Kidney tubule cell (primary cell): ENCODE measurements at places on chromosomes 6 and 20.

DNA sequence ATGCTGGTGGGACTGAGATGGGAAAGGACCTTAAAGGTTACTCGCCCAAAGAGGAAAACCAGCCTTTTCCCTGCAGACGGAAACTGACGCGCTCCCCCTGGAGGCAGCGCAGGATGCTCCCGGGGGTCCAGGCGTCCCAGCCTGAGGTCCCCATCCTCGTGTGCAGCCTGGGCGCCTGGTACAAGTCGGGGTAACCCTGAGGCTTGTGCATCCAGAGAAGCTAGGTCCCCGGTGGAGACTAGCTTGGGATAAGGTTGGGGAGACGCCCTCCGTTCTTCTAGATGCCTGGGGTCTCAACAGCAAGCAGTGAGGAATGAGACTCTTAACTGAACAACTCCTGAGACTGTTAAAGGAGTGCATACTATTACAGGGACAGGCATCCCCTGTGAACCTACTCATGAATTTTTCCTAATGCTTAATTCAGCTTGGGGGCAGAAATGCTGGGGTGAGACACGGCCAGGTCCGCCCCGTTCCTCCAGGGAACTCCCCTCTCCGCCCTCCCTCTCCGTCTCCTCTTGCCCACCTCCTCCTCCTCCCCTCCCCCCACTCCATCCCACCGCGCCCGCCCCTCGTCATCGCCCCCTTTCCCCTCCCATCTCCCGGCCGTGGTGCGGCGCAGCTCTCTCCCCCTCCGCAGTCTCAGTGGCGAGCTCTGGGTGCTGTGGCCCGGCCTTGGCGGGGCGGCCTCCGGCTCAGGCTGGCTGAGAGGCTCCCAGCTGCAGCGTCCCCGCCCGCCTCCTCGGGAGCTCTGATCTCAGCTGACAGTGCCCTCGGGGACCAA is at the start of gene PRSS35:
Gene PRSS35 (plus strand): TSS at position 634 of the 781 bp plus-strand sequence. CDS start 10,908 bp downstream, outside the sequence.
- DNase-seq: peak; percentile 46

DNA sequence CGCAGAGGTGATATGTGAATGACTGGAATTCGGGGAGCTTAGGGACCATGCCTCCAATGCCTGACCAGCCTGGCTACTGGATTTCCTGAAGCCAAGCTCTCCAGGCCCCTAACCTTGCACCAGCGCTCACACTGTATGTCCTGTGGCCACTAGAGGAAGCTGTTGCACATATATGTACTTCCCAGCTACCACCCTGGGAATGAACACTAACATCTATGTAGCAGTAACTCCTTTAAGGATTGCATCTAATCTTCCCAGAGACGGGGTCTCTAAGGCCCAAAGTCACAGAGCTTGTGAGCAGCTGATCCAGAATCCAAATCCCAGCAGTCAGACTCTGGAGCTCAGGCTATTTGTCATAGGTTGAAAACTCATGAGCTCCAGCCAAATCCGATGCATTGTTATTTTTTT is 20.4 kb upstream of the BPIFB1 start:
- peak; percentile 68 for DNase-seq

GRCh38 chr6:5761370-5761769 is 245.4 kb downstream of the NRN1 start:
- DNase-seq: no peak

DNA sequence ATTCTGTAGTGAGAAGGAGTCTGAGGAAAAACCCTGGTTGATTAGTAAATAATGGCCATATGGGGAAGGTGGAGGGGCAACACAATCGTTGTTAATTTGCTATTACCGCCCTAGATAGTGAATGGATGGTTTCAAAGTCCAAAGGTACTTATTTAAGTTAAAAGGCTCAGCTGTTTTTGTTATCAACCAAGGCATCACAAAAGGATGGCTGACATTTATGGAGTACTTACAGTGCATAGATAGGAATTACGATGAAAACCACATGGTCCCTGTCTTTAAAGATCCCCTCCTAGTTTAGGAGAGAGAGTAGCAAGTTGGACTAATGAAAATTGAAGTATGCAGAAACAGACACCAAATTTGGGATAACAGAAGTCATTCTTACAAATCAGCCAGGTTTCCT is 319.6 kb downstream of the CDKAL1 start:
- no peak for DNase-seq

DNA sequence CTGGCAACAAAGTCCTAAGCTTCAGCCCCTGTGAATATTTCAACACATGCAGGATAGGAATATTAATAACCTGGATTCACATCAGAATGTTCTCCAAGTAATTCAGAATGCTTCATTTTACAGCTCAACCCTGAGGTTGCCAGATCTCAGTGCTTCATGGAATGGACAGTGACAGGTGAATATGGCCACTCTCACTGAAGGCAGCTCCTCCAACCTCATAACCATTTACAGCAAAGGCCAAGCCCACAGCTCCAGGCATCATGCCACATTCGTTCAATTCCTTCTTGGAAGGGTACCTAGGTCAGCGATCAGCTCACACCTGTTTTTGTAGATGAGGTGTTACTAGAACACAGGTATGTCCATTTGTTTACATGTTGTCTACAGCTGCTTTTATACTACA is 17.1 kb downstream of the CLIC5 start:
- peak; percentile 3 for DNase-seq

GRCh38 chr20:31587545-31588389 is 17.3 kb upstream of the ID1 start:
- no peak for DNase-seq

GRCh38 chr6:155994086-155994485 is 538.4 kb upstream of the NOX3 start:
- DNase-seq: peak; percentile 87

- DNase-seq: peak; percentile 82
These were observed 20.2 kb upstream of the TTK start for GRCh38 chr6:79984261-79984660.

- no peak for DNase-seq
These were observed 448.1 kb downstream of the CBLN4 start for GRCh38 chr20:55557191-55557590.

- DNase-seq: peak; percentile 12
These were observed 95.3 kb upstream of the MAN1A1 start for GRCh38 chr6:119444642-119445557.

DNA sequence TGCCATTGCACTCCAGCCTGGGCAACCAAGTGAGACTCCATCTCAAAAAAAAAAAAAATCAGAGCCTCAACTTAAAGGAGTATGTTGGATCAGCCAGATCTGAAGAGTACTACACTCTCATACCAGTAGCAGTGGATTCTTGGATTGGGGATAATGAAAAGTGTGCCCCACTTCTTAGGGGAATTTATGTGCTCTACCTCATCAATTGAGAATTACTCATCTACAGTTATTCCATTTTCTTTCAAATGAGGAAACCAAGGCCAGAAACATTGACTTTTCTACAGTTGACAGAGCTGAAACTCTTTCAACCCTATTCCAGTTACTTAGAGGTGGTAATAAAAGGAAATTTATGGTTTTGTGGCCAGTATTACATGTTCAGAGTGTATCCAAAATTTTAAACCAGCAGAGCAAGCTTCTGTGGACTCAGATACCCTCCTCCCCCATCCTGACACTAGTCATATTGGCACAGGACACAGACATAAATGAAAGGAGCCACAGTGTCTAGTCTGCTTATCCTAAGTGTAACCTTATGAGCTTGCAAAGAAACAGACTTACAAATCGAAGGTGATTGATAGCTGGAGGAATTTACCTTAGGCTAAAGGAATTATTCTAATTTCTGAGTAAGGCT is 51.2 kb downstream of the ORC3 start:
- peak; percentile 18 for DNase-seq

GRCh38 chr6:11785774-11786579 is 7.4 kb upstream of the ADTRP start:
- DNase-seq: no peak

DNA sequence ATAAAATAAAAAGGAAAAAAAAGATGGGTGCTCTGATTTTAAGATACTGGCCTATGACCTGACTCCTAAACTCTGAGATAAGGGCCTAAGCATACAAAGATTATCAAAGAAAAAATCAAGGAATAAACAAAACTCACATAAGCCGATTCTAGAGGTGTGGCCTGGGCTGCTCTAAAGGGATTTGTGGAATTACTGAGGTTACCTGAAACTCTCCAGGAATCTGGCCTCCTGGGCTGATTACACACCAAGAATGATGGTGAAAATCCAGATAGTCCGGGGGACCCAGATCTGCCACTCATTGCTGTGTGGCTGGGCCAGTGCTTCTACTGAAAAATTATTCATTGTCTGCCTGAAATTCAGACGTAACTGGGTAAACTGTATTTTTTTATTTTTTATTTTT is 122.7 kb upstream of the RNF24 start:
- DNase-seq: peak; percentile 73

DNA sequence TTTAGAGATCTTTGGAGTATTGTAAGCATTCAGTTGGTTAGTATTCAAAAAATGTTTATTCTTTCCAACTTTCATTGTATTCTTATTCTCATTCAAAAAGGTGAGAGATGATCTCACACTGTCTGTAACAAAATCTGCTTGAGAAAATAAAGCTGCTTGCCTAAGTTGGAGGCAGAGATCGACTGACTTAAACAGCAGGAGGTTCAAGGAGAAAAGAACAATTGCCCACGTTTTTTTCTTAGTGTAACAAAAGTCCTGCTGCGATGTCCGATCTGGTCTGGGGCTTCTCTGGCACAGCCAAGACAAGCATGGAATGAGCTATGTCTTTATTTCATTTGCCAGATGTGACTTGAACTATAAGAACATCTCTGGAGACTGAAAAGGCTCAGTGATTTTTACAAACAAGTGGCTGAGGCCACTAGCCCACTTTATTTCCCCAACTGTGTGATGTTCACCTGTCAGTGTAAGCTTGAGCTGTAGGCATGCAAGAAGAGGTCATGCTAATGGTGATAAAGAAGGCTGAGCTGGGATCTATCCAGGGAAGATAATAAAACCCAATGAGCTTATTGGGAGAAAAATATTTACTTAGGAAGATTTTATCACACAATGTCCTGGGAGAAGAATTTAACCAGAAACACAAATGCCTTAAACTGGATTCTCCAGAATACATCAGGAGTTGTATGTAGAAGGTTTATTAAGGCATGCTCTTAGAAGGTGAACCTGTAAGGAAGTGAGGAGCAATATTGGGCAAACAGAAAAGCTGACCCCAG is 580.1 kb upstream of the BTBD3 start:
- no peak for DNase-seq

DNA sequence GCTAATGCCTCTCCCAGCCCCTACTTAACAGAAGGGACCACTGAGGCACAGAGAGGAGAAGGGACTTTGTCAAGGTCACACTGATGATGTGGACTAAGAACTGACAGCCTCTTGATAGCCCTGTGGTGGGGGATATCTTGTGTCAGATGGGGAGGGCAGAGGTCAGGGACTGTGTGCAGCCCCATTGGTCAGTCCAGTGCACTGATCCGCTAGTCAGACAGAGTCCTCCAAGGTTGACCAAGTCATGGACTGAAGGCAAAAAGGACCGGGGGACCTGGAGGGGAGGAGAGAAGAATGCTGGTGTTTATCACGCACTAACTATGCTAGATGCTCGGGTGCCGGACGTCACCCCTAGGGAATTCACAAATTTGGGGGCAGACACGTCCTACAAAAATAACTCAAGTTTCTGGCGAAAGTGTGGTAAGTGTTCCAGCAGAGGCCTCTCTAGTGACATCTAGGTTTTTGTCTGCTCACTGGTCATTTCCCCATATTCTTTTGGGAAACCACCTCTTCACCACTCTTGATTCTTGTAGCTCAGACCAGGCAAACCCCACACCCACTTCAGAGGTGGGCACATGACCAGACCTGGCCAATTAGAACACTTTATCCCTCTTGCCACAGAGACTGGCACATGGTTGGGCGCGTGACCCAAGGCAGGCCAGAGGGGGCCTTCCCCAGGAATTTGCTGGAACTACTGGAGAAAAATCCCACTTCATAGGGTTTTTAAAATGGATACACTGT is 21.0 kb downstream of the TCF15 start:
- no peak for DNase-seq

DNA sequence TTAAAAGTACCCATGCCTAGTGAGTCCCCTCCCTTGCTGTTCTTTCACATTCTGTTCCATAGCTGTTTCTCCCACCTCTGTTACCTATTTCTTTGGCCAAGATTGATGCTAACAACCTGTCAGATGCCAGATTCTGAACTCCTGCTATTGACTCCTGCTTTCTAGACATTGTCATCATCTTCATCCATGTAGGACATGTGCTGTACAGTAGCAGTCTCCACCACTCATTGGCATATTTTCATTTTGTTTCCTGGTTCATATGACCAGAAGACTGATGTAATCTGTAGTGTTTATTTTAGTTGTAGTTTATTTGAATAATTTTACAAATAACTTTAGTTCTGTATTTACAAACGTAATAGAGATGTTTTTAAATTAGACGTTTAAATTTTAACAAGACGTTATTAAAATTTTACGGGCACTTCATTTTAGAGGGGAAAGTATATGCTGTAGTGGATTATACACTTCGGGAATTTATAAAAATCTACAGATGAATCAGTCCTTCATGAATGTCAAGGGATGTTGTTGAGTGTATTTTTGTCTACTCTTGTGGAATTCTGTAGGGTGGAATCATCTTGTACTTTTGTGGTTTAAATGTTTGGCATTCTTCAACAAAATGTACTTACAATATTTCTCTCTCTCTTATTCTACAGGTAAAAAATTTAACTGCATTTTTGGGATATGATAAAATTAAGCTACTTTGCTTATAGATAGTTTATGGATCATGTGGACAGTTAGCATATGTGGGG is 34.1 kb downstream of the TRMT11 start:
- DNase-seq: no peak

DNA sequence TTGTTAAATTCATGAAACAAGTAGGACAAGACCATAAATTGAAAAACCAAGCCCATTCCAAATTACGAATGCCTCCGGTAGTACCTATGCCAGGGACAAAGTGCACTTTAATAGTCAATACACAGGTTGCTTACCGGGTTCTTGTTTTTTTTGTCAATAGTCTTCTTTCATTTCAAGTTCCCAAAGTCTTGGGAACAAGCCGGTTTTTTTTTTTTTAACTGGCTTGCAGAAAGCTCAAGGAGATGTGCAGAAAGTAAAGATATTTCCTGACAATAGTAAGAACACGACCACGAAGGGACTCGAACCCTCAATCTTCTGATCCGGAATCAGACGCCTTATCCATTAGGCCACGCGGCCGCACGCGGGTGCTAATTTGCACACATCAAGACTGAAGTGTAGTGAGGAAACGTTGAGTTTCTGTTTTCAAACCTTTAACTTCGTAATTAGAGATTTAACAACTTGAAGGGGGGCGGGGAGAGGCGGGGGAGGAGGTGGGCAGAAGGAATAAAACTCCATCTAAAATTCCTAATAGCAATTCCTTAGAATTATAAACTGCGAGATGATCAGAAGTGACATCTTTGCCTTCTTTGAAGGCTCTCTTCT is 181.0 kb downstream of the TRIM27 start:
- DNase-seq: peak; percentile 91

DNA sequence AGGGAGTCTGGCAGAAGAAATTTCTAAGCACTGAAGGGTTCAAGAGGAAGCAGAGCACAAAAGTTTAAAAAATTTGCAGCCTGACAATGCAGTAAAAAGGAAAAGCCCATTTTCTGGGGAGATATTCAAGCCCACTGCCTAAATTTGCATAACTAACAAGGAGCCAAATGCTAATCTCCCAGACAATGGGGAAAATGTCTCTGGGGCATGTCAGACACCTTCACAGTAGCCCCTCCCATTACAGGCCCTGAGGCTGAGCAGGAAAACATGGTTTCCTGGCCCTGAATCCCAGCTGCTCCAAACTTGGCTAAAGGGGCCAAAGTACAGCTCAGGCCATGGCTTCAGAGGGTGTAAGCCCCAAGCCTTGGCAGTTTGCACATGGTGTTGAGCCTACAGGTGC is 908.5 kb upstream of the MANEA start:
- no peak for DNase-seq
